Stimulated activated CD8-positive, alpha-beta memory T cell treated with anti-CD3 and anti-CD28 coated beads, Interleukin-4, amount 100 ng/mL, for 24 hours (primary cell): ENCODE measurements at places on chromosomes 5 and 9.

DNA sequence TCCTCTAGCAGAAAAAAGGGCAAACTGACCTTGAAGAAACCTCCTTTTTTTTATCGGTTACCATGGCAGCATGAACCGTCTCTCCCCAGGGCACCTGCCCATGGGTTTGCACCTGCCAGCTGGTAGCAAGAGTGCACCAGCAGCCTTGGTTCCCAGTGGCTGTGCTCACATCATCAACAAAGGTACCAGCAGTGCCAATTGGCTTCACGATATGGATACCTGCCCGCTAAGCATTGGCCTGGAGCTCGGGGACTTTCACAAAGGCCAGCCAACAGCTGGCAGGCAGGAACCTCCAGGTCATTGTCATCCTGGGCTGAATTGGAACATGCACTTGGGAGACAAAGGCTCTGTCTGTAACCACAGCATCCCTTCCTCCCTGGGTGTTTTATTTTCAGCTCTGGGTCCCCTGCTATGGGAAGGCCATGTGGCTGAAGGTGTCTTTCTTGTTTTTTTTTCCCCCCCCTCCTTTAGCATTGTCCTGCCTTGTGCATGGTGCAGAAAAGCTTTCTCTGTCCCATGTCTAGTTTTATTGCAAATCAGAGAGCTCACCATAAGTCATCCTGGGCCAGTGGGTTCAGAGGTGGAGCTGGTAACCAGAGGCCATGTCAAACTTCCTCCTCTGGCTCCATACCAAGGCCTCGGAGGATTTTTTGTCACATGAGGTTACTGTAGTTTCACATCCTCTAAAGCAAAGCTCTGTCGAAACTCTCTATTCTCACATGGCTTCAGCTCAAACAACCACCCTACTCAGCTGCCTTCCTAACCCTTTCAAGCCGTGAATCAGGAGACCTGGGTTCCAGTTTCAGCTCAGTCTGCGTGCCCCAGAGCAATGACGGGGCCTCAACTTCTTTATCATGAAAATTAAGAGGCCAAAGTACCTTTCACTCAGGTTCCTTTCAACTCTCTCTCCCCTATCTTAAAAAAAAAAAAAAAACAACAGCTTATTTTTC, 145.5 kb upstream of the MAP3K1 start:
- DNase-seq = peak; percentile 5

GRCh38 chr9:107177243-107177839, 105.7 kb upstream of the RAD23B start:
- no peak for DNase-seq

GRCh38 chr5:179273073-179273435, 72.2 kb downstream of the ADAMTS2 start:
- DNase-seq = no peak

GRCh38 chr5:17154211-17154996, 63.0 kb upstream of the BASP1 start:
- DNase-seq = no peak

GRCh38 chr9:122325124-122325523, 45.7 kb upstream of the PTGS1 start:
- DNase-seq = no peak
